ENCODE measurements at places on chromosomes 13 and 19.

DNA sequence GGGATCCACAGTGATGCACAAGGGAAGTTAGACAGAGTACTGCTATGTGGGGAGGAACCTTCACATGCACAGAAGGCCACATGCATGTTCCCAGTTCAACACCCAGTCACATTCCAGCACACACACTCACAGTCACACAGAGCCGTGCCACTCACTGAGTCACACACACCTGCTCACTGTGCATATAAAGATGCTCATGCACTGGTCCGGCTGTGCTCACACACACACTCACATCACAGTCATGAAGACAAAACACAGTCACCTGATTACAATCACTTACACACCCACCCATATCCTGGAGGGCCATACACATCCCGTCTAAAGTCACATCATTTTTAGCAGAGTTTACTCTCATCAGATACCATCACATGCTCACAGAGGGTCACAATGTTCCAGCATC is 478 bp downstream of the CLC start:
- no peak for DNase-seq

- DNase-seq = no peak
Measured at GRCh38 chr13:99289271-99289670, 17.9 kb downstream of the GPR183 start.

- no peak for DNase-seq
Measured at GRCh38 chr19:31986951-31987350, 358.5 kb upstream of the ZNF507 start.

DNA sequence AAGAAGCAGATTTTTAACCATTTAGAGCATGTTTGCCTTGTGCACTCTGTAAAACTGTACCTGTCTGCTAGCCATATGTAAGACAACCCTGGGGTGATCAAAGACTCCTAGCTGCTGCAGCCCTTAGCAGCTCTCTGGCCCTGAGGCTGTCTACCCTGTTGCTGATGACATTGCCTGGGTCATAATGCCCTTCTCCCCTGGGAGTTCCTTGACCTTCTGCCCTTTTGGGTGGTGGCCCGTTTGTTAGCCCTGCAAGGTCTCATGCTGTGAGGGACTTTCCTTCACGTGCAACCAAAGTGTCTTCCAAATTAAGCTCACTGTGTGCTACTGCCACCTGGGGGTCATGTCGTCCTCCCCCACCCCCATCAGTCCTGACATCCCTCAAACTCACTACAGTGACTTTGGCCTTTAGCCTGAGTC is 7.4 kb downstream of the GPC6 start:
- no peak for DNase-seq

DNA sequence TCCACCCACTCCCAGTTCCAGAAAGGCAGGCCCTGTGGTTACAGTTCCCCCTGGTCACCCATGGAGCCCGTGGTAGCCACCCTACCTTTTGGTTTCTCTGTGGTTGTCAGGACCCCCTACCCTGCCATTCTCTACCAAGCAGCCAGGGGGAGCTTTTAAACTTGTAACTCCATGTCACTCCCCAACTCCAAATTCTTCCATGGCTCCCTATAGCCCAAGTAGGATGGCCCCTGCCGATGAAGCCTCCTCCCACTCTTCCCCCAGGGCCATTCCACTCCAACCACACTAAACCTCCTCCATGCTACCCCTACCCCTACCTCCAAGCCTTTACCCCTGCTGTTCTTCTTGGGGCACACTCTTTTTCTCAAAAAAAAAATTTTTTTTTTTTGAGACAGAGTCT is 2.2 kb downstream of the S1PR2 start:
- DNase-seq = no peak

GRCh38 chr13:108227651-108228272 is 9.6 kb downstream of the ABHD13 start:
- DNase-seq = peak; percentile 10

- no peak for DNase-seq
Measured at GRCh38 chr19:51607920-51608562, 22.2 kb downstream of the SIGLEC5 start.

DNA sequence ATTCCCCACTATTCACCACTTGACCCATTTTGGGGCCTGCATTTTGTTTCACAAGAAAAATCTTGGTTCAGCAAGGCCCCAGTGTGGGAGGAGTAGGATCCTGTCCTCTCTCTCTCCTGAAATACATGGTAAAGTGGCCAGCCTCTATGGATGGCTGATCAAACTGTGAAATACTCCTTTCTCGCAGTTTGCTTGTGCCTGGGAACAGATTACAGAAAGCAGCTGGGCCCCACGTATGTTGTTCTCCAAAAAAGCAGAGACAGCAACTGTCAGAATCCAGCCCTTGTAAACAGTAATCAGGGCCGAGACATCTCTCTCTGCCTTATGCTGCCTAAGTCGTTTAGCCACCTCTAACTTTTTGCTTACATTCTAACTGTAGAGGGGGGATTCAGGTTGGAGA is 61.0 kb upstream of the RAP2A start:
- DNase-seq = no peak

DNA sequence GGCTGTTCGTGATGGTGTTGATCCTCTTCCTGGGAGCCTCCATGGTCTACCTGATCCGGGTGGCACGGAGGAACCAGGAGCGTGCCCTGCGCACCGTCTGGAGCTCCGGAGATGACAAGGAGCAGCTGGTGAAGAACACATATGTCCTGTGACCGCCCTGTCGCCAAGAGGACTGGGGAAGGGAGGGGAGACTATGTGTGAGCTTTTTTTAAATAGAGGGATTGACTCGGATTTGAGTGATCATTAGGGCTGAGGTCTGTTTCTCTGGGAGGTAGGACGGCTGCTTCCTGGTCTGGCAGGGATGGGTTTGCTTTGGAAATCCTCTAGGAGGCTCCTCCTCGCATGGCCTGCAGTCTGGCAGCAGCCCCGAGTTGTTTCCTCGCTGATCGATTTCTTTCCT is 12.2 kb upstream of the C19orf33 start:
- DNase-seq = no peak
